ENCODE measurements at places on chromosomes 1 and 21.

DNA sequence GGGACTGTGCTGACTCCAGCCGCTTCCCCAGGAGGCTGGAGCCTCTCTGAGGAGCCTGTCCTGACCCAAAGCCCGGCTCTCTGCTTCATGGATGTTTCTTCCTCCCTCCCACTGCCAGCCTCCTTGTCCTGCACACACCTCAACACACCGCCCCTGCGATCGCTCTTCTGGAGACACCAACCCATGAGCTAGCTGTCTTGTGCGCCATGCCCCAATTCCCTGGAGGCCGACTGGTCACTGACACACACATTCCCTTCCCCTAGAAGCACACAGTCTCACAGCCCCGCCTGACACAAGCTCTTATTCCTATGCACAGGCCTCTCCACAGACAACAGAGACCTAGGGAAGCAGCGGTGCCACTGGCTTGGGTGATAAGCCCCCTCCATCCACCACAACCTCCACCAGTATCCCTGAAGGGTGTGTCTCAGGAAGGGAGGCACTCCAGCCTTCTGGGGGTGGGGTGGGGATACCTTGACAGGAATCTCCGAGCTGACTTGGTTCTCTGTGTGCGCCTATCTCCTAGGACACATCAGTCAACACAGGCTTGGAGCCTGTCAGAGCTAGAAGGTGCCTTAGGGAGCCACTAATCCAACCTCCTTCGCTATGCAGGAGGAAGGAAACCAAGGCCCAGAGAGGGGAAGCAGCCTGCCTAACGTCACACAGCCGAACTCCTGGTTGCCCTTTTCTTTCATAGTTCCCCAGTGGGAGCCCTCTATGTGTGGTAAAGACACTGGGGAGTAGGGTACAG is 31.1 kb downstream of the AHDC1 start:
- DNase-seq: no peak

DNA sequence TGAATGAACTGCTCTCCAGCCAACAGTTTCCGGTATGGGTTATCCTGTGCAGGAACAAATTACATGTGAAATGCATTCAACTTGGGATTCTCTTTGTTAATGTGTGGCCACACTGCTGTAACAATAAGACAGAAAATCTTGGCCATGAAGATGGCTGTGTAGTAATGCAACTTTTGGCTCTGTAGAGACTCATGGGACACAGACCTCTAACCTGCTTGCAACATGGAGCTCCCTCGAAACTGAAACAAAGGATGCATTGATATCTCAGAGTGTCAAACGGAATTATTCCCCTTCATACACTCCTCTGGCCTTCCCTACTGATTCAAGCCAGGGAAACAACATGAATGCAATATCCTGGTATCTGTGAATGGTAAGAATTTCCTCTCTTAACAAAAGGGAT is 559.3 kb upstream of the ZRANB2 start:
- DNase-seq: no peak

- DNase-seq: no peak
These were observed 71.9 kb upstream of the USP24 start for GRCh38 chr1:55286856-55287602.

DNA sequence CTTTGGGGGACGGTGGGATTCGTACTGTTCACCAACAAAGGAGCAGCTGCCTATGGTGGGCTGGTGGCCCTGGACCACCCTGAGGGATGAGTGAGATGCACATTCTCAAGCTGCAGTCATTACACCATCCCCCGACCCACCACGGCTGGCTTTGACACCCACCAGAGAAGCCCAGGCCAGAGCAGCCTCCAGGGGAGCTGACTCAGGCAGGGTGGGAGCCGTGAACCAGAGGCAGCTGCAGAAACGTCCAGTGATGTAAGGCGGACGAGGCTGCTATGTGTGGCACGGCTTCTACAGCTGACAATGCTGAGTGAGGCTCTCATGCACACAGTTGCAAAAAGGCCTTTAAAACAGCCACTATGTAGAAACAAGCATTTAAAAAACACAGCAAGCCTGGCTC is 40.1 kb downstream of the CHAF1B start:
- no peak for DNase-seq

DNA sequence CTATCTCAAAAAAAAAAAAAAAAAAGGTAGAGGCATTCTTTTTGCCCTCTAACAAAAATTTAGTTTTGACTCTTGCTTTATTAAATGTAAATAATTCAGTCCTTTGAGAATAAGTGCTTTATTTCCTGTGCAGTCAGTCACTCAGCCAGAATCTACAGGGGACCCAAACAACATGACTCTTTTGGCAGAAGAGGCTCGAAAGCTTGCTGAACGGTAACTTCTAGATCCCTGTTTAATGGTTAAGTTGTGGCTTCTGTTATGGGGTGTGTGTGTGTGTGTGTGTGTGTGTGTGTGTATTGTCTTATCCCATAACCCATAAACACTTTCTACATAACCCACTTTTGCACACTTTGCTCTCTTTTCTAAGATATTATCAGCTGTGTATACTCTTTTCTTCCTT is 54.9 kb upstream of the LAMC2 start:
- no peak for DNase-seq

GRCh38 chr1:18470671-18471355 is 9.9 kb upstream of the KLHDC7A start:
- no peak for DNase-seq

- DNase-seq: no peak
These were observed 28.7 kb downstream of the PADI3 start for GRCh38 chr1:17277511-17278159.

GRCh38 chr1:200535605-200536004 is 84.9 kb downstream of the KIF14 start:
- DNase-seq: no peak

DNA sequence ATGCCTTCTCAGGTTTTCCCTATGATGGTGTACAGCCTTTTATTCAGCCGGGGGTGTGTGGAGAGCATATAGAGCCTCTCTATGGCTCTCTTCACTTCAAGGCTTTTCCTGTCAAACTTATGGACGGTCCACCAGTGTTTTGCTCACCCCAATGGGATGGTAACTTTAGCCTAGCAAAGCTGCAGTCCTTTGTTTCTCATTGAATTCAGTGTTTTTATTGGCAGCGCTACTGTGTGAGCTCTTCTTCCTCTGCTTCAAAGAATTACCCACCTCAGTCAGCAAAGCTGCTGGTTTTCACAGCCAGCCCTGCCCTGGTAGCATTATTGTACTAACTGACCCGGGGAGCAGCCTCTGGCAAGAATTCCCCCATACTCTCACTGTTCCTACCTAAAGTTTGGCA is 145.3 kb upstream of the RRP15 start:
- DNase-seq: no peak

DNA sequence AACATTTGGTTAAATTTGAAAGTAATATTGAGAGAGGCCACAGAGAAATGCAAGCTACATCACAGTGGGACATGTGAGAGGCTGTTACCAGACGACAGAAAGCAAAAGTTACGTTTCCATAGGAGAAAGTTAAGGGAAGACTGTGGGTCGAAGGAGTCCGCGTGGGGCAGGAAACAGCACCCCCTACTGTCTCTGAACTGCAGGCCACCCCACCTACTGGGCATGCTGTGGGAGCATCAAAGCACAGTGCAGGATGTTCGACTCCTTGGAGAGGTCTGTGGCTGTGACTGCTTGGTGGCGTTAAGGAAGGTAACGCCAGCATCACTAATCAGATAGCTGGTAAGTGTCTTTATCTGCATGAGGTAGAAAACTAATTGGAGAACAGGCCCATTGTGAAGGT is 123.9 kb downstream of the PTBP2 start:
- DNase-seq: no peak
